NCI-H2029 treated with DMSO at 0.1 percent for 48 hours (cell line): ENCODE measurements at places on chromosomes 1 and 21.

DNA sequence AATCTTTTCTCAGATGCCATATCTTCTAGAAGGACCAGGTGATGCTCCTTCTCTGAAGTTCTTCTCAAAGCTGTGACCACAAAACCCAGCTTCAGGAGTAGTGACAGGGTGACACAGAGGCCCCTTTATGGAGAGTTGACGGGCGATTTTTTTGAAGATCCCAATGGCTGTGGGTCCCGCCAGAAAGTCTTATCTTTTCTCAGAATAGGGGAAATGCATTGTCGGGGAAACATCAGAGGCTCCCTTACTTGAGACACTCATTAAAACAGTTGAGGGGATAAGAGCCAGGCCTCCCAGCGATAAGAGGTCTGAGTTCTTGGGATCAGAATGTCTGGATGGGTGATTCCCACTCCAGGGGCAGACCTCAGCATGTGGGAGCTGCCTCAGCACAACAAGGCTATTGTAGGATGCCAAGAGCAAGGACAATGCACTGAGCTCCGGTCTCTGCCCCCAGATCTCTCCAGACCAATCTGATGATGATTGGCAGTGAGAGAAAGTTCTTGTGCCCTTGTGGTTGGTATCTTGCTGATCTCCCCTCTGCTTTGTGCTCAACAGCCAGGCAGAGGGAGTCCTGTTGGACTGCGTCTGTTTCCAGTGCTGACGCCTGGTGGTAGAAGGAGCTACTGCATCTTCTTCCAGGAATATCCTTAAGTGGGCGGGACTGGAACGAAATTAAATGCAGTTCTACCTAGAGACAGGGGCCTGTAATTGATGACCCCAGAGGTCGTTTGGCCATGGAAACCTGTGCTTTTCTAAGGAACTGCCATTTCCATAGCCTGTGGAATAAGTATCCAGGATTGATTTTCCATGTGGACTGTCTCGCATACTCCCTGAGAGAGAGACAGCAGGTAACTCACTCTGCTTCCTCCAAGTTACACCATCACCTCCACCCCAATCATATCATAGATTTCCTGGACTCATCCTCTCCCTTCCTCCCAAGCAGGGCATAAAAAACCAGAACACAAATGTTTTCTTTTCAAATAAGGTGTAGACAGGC, 6.8 kb upstream of the ACKR1 start:
- peak; percentile 26 for DNase-seq

DNA sequence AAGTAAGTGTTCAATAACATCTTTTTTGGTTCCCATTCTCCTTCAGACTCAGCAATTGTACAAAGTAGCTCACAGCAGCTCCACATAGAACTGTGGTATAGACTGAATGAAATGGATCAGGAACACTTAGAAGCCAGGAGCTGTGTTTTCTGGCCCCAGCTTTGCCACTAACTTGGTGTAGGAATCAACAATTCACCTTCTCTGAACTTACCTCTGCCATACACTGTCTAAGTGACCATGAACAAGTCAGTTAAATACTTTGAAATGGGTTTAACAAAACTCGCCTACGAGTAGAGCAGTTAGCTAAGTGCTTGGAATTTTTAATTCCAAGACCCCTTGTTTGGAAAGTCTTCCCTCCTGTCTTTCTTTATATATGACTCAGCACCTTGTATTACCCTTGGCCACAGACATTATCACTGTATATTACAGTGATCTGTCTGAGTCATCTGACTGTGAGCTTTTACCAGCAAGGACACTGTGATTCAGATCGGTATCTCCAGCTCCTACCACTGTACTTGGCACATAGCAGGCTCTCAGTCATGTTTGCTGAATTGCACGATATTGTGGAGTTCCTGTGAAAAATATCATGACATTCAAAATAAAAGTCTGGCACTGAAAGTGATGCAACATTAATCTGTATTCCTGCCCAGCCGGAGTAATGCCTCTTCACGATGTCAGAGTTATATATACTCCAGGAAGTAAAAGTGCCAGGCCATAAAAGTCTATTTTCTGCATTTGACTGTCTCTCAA, 101.7 kb upstream of the BEND5 start:
- DNase-seq: no peak

- DNase-seq: no peak
Observed at GRCh38 chr21:28749536-28749935, 243.1 kb downstream of the LTN1 start.

DNA sequence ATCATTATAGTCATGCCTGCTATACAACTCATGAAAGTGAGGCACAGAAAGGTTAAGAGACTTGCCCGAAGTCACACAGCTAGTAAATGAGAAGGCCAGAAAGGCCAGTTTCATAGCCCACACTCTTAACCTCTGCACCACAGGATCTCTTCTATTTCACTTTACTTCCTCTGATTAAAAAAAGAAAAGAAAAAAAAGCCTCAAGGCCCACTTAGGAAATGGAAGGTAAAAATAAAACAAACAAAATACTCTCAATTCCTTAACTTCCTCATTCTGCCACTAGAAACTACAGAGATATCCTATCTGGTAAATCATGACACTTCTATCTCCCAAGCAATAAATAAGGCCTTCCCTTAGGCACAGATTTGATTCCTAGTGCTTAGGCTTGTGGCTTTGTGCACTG, 7.6 kb upstream of the ENAH start:
- no peak for DNase-seq

DNA sequence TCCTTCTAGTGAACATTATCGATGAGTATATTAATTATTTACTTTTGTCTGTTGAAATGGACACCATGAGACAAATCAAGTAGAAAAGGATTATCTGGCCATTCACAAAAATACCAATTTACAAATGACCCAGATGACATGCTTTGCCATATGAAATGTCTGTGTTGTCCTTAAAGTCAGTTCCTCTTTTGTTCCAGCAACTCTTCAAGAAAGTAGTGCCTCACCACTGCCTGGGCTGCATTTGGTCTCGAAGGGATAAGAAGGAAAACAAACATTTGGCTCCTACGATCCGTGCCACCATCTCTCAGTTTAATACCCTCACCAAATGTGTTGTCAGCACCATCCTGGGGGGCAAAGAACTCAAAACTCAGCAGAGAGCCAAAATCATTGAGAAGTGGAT, 79.6 kb downstream of the RGL1 start:
- DNase-seq: no peak

GRCh38 chr1:216818284-216818683, 95.1 kb upstream of the ESRRG start:
- DNase-seq: no peak
